ENCODE measurements at places on chromosomes 3 and 15.

GRCh38 chr3:171835116-171835515 lies 8.0 kb upstream of the TMEM212 start:
- DNase-seq: no peak

DNA sequence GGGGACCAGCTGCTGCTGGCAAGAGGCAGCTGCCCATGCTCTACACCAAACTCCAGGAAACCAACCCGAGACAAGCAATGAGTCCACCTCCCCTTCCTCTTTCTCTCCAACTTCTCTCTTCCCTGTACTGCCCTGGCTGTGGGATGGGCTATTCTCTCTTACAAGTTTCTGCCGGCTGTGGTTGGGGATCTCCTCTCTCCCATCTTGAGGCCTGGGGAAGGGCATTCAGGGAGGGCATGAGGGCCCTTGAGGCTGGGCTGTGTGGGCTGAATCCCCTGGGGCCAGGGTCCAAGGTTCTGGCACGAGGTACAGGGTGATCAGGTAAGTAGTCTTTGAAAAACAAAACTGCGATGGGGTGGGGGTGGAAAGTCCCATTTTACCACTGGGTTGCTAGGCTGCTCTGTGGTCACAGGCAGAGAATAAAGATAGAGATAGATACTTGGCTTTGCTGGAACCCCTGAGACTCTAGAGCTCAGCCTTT lies 32.3 kb upstream of the CTSH start:
- no peak for DNase-seq

GRCh38 chr3:139564294-139564861 lies 24.8 kb upstream of the RBP1 start:
- DNase-seq: no peak

- no peak for DNase-seq
Measured at GRCh38 chr15:42368096-42368495, 8.8 kb downstream of the CAPN3 start.

- DNase-seq: no peak
Measured at GRCh38 chr15:81072551-81072950, 61.5 kb upstream of the CFAP161 start.

- DNase-seq: no peak
Measured at GRCh38 chr15:86773736-86774135, 694.1 kb downstream of the AGBL1 start.

GRCh38 chr3:171950373-171950772 lies 89.0 kb upstream of the FNDC3B start:
- no peak for DNase-seq

GRCh38 chr3:11642431-11643191 lies 1.1 kb downstream of the VGLL4 start:
- peak; percentile 63 for DNase-seq

DNA sequence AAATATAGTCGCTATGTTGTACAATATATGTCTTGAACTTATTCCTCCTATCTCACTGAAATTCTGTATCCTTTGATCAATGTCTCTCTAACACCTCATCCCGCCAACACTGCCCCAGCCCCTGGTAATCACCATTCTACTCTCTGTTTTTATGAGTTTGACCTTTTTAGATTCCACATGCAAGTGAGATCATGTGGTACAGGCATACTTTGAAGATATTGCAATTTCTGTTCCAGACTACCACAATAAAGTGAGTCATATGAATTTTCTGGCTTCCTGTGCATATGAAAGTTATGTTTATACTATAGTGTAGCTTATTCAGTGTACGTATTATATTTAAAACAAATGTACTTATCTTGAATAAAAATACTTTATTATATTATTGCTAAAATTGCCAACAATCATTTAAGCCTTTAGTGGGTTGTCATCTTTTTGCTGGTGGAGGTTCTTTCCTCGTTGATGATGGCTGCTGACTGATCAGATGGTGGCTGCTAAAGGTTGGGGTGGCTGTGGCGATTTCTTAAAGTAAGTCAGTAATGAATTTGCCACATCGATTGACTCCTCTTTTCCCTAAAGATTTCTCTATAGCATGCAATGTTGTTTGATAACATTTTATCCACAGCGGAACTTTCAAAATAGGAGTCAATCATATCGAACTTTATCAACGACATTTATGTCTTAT lies 257.2 kb downstream of the NFKBIZ start:
- DNase-seq: no peak

DNA sequence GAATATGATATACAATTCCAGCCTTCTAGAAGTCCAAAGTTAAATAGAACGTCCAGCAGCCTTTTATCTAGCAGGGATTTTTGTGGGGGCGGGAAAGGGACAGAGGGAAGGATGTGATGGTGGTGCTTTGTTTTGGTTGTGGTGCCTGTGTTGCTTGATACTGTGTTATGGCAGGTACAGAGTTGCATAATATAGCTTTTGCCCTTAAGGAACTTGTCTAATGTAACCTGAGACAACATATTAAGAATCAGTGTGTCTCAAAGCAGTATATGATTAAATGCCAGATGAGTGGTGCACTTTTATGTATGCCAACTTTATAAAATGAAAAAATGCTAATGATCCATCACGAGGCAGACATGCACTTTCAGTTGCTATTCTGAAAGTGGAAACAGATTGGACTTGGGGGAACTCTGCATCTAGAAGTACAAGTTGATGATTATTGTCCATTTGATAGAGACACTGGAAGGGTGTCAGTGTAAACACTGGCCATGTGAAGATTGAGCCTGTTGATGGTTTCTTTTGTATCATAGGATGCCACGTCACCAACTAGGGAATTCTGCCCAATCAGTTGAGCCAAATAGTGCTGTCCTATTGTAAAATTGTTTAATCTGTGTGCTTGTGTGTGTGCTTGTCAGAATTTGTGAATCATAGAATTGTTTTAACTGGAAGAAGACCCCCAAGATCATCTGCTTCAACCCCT lies 23.0 kb downstream of the NEO1 start:
- no peak for DNase-seq

DNA sequence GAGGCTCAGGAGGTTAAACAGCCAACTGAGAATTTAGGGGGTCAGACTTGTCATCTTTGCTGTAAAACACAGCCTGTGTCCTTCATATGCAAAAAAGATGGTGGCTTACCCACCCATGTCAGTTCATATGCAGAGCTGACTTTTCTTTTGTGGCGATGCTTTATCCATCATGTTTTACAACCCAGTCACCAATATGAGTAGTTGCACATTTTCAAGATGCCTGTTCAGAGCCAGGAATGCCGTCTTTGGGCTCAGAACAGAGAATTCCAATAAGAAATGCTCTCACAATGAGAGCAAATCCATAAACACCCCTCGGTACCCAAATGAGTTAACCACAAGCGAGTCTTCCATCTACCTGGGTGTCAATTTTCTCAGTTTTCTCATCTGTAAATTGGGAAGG lies 83.6 kb downstream of the TIGIT start:
- no peak for DNase-seq

DNA sequence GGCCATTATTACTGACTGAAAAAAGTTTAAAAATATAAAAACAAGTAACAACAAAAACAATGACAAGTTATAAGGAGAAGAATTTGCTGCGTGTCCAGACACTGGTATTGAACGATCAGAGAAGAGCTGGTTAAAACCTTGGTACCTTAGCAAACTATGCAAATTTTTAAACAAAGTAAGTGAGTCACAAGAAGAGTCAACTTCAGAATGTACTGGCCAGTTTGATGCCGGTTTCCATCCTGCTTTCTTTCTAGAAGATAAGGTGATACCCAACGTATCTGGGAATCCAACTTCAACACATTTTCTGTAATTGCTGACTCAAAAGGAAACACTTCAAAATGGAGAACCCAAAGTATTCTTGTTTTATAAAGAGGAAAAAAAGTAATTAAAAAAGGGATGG lies 49.8 kb downstream of the RUBCN start:
- no peak for DNase-seq

DNA sequence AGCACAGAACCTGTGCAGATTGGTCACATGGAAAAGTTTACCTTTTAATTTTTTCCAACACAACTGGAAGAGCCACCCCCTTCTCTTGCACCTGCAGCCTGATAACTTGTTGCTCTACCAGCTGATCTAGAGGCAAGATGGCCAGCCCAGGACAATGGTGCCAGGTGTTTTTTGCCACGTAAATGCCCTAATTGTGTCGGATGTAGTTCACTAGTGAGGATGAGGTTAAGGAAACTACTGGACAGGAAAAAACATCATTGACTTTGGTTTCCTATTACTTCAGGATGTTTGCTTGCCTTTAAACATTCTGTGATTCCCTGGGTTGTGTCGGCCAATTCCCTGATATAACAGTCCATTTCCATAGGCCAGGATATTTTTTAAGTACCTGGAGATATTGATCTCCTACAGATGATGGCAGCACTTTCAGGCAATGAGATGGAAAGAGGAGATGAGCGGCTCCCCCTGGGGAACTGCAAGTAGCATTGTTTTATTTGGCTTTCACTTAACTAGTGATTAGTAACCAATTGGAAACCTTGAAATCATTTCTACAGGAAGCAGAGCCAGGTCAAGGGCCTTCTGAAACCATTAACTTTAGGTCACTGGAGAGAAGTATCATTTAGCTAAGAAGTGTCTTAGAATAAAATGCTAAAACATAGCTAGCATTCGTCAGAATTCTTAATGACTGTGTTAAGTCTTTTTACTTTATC lies 72.5 kb downstream of the OSBPL10 start:
- no peak for DNase-seq

GRCh38 chr3:156535162-156535627 lies 19.7 kb downstream of the SSR3 start:
- DNase-seq: peak; percentile 99

GRCh38 chr3:107813026-107813425 lies 277.8 kb downstream of the CD47 start:
- peak; percentile 10 for DNase-seq

GRCh38 chr3:16060358-16060852 lies 114.1 kb upstream of the GALNT15 start:
- peak; percentile 100 for DNase-seq

DNA sequence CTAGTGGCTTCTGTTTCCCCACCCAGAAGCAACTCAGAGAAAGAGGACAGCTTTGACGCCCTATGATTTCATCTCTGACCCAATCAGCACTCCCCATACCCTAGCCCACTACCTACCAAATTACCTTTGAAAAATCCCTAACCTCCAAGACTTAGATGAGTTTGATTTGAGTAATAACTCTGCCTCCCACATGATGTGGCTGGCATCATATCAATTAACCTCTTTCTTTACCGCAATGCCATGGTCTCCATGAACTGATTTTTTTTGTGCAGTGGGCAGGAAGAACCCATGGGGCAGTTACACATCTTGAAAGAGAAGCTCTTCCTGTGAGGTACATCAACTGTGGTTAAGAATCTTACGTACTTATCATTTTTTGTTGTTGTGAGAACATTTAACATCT lies 25.5 kb upstream of the APOD start:
- no peak for DNase-seq

- DNase-seq: no peak
Measured at GRCh38 chr15:89958107-89958805, 42.9 kb upstream of the ZNF710 start.

- no peak for DNase-seq
Measured at GRCh38 chr15:40932156-40932555, 3.0 kb downstream of the DLL4 start.

DNA sequence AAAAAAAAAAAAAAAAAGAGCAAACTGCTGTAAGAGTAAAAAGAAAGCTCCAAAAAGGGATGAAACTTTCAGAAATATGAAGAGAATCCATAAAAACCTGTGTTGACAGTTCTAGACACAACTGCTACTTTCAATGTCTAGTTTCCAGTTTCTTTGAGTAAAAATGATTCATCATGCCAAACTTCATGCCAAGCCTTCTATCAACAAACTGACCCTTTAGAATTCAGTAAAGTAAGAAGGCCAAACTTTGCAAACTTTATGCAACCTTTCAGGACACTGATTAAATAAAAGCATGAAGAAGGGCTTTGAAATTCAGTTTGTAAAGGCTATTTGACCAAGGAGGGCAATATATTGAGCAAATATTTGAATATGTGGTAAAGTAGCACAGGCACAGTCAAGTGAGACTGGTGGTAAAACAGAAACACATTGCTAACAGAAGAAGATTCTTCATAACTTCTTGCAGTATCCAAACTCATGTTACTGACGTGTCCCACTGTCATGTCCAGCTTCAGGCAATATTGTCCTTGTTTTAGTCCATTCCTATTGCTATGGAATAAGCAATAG lies 56.3 kb upstream of the CFAP20DC start:
- no peak for DNase-seq

DNA sequence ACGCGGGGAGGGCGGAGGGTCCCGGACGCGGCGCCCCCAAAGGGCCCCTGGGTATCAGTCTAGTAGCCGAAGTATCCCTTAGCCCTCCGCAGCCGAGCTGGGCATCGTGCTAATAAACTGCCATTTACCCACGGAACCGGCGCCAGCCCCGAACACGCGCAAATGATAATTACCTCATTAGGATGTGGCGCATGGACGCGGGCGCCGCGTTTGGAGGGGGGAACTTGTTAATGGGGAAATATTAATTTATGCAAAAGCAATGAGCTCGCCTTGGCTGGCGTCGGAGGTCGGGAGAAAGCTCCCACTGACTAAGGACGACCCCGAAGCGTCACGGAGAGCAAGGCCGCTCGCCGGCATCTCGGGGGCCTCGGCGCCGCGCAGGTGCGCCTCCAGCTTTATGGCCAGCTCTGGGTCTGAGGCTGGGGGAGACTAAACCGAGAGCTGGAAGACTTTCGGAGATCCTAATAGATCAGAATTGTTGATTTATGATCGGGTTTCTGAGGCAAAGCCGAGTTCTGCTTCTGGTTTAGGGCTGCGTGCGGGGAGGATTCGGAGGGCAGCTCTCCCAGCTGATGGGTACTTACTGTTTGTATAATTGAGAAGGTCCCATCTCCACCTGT lies 474 bp upstream of the FEZF2 start:
- DNase-seq: no peak

- DNase-seq: peak; percentile 65
Measured at GRCh38 chr3:27224197-27224596, 145.0 kb downstream of the NEK10 start.

DNA sequence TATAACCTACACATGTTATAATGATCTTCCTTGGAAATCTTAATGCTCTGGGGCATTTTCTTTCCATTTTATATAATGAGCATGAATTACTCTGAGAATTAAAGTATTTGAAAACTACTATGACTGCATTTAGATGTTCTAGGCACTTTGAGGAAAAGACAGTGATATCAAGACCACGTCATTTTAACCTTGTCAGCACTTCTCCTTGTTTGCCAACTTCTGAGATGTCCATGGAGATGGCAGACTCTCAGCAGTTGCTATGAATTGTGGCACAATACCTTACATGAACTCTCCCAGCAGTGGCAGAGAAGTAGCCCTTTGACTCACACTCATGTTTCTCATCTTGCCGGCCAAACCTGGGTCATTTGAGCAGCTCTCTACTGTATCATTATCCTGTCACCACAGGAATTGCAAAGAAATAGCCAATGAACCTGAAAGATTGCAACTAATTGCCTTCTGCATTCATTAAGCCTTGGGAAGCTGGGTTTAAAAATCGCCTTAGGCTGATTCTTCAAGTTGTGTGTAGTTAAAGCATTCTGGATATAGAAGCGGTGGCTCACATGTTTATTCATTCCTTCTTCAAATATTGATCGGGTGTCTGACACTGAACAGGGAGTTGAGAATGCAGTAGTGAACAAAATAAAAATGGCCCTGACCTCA lies 272.2 kb upstream of the CFAP20DC start:
- no peak for DNase-seq

DNA sequence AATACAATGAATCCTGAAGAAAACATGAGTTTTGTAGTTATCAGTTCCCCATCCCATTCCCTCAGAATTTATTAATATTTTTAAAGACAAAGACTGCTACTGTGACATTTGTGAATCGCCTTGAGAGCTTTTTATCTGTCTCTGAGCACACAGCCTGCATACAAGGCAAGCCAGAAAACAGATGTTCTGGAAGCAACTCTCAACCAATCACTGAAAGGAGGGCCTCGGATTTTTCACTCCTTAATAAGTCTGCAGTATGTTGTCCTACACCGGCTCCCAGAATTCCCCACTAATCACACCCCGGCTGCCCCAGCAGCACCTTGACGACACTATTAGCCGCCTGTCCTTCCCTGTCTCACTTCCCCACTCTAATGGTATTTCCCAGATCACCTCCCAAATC lies 138.5 kb downstream of the ZNF621 start:
- no peak for DNase-seq

Measured in skeletal muscle cell (primary cell).